ENCODE measurements at places on chromosomes 5 and 9. TPM values are rescaled to one million over a fixed set of nuclear protein-coding genes. Genes with fewer than 3 reads are reported as not detected.

Gene WNK2
- total RNA-seq: 0.15 TPM

Gene LCN9
- total RNA-seq: not detected

Gene DND1
- total RNA-seq: 0.17 TPM

Gene SLC4A9
- not detected for total RNA-seq

Gene SLC6A7
- total RNA-seq: not detected

Gene PCA3
- not detected for total RNA-seq

Gene GAPVD1
- 59.8 TPM for total RNA-seq

Gene ZNF169
- 5.0 TPM for total RNA-seq

Gene MYMK
- total RNA-seq: not detected

Gene SPACA9
- 3.5 TPM for total RNA-seq

Gene SLC46A2
- total RNA-seq: not detected

Gene PGM5
- 88.8 TPM for total RNA-seq

Gene CDC25C
- total RNA-seq: 13.7 TPM

Gene PCDHA12
- not detected for total RNA-seq

Gene LOX
- 66.2 TPM for total RNA-seq

Gene PLEKHG4B
- total RNA-seq: under 0.01 TPM

Gene ACOT12
- total RNA-seq: 2.2 TPM

Gene SPTLC1
- total RNA-seq: 147 TPM

Gene TNFSF15
- 0.44 TPM for total RNA-seq

Gene MARCHF11
- not detected for total RNA-seq

Gene GGTA1
- not detected for total RNA-seq

Gene ADAMTS6
- total RNA-seq: 52.8 TPM

Gene LRRC19
- total RNA-seq: not detected

Gene HK3
- not detected for total RNA-seq

Gene PFN3
- not detected for total RNA-seq

All from smooth muscle cell of trachea (primary cell).